ENCODE measurements at places on chromosomes 3 and 15. TPM values are rescaled to one million over a fixed set of nuclear protein-coding genes. Genes with fewer than 3 reads are reported as not detected.

- no peak for DNase-seq
Measured at GRCh38 chr3:158403013-158403412, 168.0 kb upstream of the MLF1 start.

DNA sequence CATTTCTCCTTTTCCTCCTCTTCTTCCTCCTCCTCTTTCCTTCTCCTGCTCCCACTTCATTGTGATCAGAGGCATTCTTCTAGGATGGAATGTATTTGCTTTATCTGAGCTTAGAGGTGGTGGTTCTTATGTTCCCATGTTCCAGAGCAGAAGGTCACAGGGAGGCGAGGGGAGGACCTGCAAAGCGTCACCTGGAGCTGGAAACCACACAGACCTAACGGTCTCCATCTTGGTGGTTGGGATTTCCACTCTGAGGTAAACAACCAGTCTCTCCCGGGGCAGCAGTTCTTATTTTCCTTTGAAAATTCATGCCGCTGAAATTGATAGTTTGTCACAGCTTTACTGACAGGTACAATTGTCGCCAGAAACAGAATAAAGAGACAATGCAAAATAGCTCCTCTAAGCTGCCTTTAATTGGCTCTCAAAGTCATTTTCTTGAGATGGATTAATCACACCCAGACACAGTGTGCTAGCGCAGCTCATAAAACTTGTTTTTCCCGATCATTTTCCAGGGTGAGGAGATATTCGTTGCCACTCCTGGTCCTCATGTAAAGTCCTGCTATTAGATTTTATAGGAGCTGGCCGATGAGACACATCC, 16.9 kb upstream of the AGBL1 start:
- DNase-seq, result no peak

VGLL3 gene
- total RNA-seq, result 2.2 TPM

COLQ gene
- 19.7 TPM for total RNA-seq

GRCh38 chr3:129312021-129312639, 33.5 kb downstream of the HMCES start:
- DNase-seq, result no peak

GRCh38 chr15:84911879-84912660, 27.6 kb downstream of the SLC28A1 start:
- DNase-seq, result peak; percentile 20

- DNase-seq, result no peak
Measured at GRCh38 chr3:189099505-189100290, 72.1 kb upstream of the TPRG1 start.

GATA2 gene
- total RNA-seq, result 1.2 TPM

DNA sequence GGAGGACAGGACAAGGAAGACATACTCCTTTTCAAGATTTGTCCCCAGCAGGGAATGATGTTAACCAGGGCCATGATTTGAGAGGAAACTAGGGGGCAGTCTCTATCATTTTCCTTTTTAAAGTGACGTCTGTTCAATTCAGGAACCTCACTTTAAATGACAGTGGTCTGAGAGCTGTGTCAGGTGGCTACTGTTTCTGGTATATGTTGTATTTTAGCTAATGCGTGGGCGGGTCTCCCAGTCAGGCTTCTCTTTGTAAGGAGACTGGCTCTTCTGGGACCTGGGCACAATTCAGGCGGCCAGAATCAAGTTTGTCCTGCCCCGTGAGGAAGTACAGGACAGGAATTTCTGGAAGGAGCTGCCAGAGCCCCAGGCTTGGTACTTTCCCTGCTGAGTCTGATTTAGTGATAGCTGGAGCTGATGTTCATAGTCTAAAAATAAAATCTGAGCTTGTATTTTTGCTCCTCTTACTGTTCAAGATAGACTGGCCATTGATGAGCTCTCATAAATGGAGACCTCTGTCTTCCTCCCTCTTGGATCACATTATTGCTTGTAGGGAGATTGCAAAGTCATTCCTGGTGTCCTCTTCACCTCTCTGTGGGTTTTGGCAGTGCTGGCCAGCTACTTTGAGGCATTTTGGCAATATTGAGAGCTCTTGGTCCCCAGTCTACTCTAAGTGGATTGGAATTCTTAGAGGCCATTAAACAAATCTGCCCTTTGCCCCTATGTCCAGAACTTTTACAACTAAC, 25.6 kb downstream of the SQOR start:
- no peak for DNase-seq

GRCh38 chr3:54793171-54793570, 134.7 kb downstream of the LRTM1 start:
- no peak for DNase-seq

PIERCE2 gene
- total RNA-seq, result 4.5 TPM

DNA sequence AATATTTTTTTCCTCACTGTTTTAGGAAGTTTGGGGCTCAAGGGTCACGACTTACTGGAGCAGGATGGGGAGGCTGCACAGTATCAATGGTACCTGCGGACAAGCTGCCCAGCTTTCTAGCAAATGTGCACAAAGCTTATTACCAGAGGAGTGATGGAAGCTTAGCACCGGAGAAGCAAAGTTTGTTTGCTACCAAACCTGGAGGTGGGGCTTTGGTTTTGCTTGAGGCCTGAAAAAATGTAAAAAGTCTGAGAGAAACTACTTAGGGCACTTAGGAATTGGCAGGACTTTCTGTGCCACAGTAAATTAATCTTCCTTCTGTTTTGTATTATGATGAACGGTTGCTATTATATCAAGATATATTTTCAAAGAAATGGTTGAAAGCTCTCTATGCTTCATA, 95.1 kb upstream of the FGF7 start:
- DNase-seq, result no peak

DNA sequence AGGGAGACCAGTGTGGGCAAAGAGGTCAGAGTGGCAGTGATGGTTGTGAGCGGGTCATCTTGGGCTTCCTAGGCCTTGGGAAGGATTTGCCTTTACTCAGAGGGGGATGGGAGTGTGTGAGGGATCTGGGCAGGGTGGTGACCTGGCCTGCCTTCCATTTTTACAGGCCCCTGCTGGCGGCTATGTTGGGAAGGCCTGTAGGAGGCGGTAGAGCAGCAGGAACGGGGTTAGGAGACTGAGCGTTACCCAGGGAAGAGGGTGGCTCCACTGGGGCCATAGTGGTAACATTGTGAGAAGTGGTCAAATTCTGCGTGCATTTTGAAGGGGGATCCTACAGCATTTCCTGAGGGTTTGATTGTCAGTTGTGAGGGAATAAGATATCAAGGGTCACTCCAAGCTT, 307.3 kb upstream of the CTDSPL start:
- no peak for DNase-seq

SRP14 gene
- total RNA-seq, result 225 TPM

PRSS50 gene
- total RNA-seq, result not detected

PIF1 gene
- total RNA-seq, result 4.7 TPM

DNA sequence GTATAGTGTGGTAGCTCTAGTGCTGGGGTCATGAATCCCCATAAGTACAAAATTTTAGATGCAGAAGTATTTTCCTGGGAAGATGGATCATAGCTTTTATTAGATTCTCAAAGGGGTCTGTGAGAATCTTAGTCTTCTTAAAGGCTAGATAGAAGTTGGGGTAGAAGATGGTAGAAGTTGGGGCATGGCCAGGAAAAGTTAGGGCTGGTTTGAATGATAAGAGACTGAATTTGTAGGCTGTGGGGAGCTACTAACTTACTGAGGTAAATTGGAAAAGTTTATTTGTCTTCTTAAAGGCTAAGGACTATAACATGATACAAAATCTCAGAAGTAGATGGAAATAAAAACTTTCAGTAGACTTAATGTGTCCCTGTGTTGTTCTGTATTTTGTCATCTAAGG, 1.6 kb upstream of the UBE2Q2 start:
- DNase-seq, result no peak

GRCh38 chr3:7423995-7424394, 563.1 kb downstream of the GRM7 start:
- no peak for DNase-seq

DNA sequence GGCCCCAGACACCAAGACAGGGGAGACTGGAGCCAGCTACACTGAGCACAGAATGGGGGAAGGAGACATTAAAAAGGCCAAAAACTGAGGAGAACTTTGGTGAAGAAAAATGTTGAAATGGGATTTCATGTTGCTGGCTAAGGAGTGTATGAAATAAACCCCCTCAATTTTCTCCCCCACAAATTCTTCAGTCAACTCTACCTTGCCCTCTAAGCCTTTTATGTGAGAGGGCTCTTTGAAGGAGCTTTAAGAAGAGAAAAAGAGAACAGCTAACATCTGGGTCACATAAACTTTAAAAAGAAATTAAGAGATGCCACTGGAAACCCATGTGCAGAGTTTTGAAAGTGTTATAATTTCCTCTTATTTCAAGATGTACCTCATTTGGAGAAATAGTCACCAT, 88.6 kb downstream of the ATP8B4 start:
- no peak for DNase-seq

DNA sequence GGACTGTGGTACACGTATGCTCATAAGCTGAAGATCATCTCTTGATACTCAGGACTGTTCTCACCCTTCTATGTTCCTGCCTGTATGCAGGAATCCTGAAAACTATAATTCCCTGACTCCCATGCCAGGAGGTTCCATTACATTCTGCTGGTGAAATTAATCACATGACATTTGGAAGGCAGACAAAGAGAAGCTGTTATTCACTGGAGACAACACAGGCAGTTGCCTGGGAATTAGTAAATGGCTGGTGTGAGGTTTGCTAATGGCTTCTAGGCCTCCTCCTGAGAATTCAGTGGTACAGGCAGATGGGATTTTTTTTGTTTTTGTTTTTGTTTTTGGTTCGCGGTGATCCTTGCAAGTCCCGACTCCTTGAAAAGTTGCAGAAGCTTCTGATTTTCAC, 91.4 kb downstream of the CTNNB1 start:
- DNase-seq, result no peak

- no peak for DNase-seq
Measured at GRCh38 chr3:113634782-113635474, 61.5 kb downstream of the USF3 start.

- DNase-seq, result no peak
Measured at GRCh38 chr15:83475551-83475950, 28.4 kb downstream of the SH3GL3 start.

- no peak for DNase-seq
Measured at GRCh38 chr3:167941234-167941995, 154.3 kb downstream of the GOLIM4 start.

- no peak for DNase-seq
Measured at GRCh38 chr3:150411106-150411460, 3.0 kb downstream of the TSC22D2 start.

Data from dorsolateral prefrontal cortex (tissue), 122 donors.